ENCODE measurements at places on chromosomes 1 and 21. TPM values are rescaled to one million over a fixed set of nuclear protein-coding genes. Genes with fewer than 3 reads are reported as not detected.

DNA sequence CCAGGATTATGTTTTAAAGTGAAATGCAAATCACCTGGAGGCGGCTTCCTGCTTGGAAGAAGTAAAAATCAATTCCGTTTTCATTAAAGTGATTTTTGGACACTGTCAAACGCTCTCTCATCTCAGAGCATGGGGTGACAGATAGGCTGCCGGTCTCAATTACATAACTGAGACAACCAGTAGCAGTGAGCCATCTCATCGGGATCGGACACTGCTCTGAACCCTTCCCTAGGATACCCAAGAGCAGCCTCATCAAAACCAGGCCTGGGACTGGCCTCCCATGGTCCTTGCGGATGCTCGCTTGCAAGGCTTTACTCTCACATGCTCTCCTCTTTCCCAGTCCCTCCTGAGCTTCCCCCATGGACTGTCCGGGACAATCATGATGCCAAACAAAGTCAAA, 12.1 kb downstream of the KCND3 start:
- DNase-seq = no peak

Gene MFSD2A
- 18.2 TPM for total RNA-seq

- DNase-seq = peak; percentile 49
Measured at GRCh38 chr1:53326598-53327181, 1.2 kb downstream of the LRP8 start.

DNA sequence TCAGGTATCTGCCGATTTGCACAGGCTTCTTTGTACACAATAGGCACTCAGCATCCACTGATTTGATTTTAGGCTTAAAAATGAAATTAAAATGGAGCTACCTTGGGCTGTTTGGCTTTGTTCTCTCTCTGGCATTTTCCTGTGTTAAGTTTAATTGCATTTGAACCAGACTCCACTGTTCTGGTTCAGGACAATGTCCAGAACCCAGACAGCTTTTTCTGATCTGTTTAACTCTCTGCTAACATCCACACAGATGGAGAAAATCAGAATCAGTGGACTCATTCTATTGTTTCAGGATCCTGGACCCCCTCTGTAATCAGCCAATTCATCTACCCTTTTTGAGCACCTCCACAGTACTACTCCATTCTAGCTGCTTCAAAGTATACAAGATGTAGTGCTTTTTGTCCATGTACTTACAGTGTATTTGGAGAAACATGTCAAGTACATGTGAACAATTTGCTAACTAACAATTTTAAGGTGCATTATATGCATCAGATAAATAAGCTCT, 248.1 kb downstream of the PTBP2 start:
- no peak for DNase-seq

DNA sequence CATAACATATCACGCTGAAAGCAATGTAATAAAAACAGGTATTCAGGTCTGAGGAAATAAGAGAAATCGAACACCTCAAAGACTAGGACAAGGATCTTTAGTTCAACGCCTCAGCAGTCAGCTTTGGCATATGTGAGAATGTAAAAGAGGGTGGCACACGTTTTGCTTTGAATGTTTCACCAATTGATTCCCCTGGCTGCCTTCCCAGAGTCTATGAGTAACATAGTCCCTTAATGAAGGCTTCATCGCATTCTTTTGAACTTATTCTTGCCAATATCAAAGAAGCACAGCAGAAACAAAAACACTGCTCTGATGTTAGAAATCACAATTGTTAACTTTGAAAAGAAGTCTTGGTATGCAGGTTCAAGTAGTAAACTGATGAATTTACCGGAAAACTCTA, 764.8 kb downstream of the ADGRL2 start:
- no peak for DNase-seq

Gene COL24A1
- 0.35 TPM for total RNA-seq

- no peak for DNase-seq
Measured at GRCh38 chr1:26297791-26298124, 8.7 kb downstream of the UBXN11 start.

Gene OR2T3
- not detected for total RNA-seq

Gene SLC45A1
- total RNA-seq = 0.63 TPM

DNA sequence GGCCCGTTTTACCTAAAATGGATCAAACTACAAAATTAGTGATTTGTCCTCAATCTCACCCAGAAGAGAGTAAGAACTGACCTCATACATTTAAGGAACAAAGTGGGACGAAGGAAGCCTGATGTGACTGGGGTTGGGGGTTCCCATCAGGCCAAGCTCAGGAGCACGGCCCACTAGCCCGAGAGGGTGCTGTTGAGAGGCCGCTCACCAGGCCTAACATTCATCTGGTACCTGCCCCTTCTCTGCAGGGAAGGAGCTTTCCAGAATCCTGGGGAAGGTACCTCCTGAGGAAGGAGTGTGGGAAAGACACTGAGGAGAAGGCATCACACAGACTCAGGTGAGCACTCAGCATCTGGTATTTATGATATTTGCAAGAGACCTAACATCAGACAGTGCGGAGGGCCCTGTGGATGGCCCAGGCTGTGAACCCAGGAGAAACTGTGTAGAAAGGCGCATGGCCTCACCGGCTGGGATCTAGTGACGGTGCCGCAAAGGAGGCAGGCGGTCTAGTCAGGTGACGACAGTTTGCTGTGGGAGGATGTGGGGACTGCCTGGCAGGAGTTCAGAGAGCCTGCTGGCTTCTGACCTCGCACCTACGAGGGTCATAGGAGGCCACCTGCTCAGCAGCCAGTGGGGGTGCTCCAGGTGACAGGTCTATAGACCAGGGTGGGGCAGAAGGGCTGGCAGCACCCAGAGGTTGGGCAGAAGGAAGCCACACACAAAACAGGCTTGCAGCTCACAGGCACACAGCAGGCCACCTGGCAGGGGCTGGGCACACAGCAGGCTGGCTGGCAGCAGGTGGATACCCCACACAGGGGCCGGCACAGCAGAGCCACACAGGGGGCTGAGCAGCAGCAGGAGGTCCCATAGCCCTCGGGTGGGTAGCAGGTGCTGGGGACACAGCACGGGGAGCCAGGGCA, 543 bp downstream of the KRTAP12-4 start:
- no peak for DNase-seq

Gene NDUFS5
- total RNA-seq = 376 TPM

DNA sequence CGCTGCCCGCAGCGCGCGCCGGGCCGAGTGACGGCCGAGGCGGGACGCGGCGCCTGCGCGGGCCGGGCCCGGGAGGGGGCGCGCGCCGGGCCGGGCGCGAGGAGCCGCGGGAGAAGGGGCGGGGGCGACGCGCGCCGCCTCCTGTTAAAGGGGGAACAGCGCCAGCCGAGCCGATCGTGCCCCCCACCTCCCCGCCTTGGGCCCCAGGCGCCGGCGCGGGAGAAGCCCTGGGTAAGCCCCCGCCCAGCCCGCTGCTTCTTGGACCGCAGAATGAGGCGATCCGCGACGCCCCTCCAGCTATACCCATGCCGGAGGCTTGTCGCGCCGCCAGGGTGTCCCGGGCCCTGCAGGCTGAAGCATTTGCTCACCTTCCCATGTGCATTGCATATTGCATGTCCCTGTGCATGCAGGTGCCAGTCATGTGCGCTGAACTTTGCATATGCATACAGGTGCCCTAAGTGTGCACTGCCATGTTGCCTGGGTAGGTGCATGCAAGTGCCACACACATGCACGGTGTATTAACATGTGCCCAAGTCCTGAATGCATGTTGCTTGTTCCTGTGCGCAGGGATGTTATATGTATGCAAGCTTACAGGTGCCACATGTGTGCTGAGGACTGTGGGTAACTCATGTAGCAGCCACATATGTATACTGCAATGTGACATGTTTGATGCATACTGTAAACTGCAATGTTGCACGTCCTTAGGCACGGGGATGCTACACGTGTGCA, at the start of gene ADGRB2:
ADGRB2 (minus strand) TSS at position 29 of the 729 bp plus-strand sequence. CDS start 7,119 bp downstream, outside the sequence.
- DNase-seq = peak; percentile 61
